ENCODE measurements at places on chromosomes 4 and X.

DNA sequence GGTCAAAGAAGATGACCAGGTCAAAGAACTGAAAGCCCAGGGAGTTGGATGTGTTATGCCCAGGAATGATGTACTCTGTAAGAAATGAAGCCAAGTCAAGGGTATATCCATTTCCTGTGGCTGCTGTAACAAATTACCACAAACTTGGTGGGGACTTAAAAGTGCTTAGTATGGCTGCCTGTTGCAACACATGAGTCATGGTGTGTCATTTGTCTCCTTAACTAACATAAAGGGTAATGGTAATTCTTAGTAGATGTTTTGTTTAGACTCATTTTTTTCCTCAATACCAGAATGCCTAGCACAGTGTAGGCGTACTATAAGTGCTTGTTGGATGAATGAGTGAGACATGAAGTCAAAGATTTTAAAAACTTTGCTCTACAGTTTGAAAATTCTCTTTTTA lies 45.7 kb downstream of the SYTL5 start:
- DNase-seq = no peak

- DNase-seq = no peak
These were observed 41.6 kb upstream of the PPARGC1A start for GRCh38 chr4:23931489-23931830.

- DNase-seq = no peak
These were observed 159.6 kb downstream of the STIM2 start for GRCh38 chr4:27020203-27020602.

DNA sequence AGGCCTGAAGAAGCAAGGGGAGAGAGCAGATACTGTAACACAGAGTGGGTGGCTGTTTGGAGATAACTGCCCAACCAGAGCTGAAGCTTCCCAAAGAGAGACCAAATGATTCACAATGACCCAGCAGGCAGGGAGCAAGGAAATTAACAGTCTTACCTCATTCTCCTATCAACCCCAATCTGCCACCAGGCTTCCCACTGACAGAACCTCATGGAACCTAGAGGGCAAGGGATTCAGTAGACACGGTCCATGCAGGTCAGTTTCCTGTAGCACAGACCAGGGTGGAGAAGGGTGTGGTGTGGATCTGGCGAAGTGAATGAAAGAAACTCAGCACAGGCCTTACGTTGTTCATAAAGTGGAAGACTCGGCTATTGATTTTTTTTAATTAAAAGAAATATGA lies 60.7 kb upstream of the ALB start:
- DNase-seq = no peak

- DNase-seq = no peak
These were observed 22.8 kb upstream of the NKX3-2 start for GRCh38 chr4:13567125-13567524.

GRCh38 chr4:139655116-139655515 lies 10.5 kb upstream of the MGST2 start:
- DNase-seq = no peak

- DNase-seq = no peak
These were observed 48.8 kb downstream of the DKK2 start for GRCh38 chr4:106987311-106987710.

GRCh38 chr4:156676116-156676851 lies 295.3 kb downstream of the PDGFC start:
- no peak for DNase-seq

DNA sequence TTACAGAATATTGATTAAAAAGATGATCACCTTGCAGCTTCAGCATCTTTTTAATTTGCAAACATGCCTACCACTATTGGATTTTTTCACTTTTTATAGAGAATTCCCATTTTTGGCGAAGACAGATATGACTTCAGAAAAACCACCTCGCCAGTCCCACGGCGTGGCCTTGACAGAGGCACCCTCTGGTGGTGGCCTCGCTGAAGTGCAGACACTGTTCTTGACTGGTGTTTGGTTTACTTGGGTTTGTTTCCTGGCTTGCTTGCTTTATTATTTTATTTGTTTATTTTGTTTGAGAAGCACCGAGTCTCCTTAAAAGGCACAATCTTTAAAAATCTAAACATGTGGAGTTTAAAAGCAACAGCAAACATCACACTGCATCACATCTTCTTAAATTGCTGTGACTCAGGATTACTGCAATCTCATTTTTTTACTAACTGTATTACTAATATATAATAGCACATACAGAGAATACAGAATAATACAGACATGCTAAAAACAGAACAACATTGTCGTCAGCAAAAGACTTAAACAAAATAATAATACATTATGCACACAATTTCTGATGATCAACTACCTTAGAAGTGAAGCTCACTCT lies 13.1 kb upstream of the AMTN start:
- peak; percentile 47 for DNase-seq

DNA sequence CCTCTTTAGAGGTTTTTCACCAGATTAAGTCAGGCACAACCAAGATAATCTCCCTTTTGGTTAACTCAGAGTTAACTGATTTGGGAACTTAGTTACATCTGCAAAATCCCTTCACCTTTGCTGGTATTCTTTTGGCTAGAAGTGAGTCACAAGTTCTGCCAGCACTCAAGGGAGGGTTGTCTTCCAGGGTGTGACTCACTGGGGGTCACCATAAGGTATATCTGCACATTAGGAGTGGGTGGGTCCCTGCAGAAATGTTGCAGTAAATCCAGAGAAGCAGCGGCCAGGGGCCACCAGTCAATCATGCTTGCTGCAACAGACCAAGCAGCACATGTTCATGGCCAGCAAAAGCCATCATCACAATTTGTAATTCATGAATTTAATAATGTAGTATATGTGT lies 59.8 kb upstream of the MAML3 start:
- no peak for DNase-seq

GRCh38 chr4:155878611-155879010 lies 12.5 kb upstream of the ASIC5 start:
- no peak for DNase-seq

GRCh38 chrX:24928114-24928513 lies 87.7 kb downstream of the ARX start:
- DNase-seq = no peak

DNA sequence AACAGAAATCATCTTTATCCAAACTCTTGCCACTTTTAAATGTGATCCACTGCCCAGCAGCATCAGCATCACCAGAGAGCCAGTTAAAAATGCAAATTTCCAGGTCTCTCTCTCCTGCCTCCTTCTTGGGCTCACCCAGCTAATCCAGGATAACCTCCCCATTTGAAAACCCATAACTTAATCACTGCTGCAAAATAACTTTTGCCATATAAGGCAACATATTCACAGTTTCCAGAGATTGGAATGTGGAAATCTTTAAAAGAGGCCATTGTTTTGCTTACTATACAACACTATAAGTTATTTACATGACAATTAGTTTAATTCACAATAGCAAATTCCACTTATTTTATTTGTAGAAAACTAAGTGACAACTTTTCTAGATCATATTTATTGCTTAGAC lies 4.8 kb upstream of the EXOSC9 start:
- no peak for DNase-seq

GRCh38 chr4:88737307-88737941 lies 39.8 kb upstream of the NAP1L5 start:
- DNase-seq = no peak

DNA sequence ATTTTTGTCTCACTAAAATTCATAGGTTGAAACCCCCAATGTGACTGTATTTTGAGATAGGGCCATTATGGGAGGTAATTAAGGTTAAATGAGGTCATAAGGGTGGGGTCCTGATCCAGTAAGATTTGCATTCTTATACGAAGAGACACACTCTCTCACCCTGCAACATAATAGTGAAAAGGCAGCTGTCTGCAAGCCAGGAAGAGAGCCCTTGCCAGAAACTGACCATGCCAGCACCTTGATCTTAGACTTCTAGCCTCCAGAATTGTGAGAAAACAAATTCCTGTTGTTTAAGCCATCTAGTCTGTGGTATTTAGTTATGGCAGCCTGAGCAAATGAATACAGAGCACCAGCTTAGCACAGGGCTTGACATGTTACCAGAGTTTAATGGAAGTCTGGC lies 17.5 kb upstream of the IGSF1 start:
- no peak for DNase-seq

- no peak for DNase-seq
These were observed 209.5 kb upstream of the CPEB2 start for GRCh38 chr4:14792702-14793227.

DNA sequence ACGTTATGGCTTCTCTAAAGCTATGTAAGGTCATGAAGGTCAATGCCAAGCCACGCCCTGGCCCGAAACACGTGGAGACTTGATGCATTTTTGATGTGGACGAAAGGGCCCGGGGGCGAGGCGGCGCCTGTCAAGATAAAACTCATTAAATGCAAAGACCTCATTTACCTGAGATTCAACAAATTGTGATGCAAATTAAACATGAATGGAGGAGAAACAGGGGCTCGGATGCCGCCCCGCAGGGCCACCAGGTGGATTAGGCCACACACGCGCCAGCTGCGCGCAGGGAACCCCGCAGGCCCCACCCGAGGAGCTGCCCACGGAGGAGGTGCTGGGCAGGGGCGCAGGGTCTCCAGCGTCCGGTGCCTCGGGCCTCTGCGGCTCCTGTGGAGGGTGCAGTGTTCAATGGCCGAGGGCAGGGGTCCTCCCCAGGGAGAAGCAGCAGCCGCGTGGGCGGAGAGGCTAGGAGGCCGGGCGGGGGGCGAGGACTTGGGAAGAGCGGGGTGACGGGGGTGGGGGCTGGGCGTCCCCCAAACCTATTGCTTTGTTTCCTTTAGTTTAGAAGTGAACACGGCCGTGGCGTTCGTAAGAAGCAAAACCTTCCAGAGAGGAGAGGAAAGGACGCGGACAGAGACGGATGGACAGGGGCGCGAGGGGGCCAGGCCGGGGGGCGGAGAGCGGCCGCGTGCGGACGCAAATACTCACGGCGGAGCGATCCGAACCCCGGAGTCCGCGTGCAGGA lies 40.4 kb downstream of the CPLX1 start:
- no peak for DNase-seq

DNA sequence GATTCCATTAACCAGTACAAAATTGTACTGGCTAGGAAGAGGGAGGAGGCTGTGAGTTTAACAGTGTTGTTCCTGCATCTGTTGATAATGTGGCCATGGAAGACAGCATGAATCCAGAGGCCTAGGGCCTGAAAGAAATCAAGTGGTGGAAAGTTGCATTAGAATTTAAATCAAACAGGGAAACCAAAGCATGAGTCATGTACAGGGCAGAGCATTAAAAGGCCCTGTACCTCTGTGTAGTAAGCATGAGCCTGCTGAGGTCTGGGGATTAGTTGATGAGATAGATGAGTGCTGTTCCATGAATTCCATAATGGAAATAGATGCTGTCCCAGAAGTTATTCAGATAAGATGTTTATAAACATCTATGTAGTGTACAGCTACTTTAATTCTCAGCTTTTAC lies 58.3 kb downstream of the MID1IP1 start:
- DNase-seq = no peak

- DNase-seq = no peak
These were observed 23.7 kb downstream of the SLC10A6 start for GRCh38 chr4:86825511-86825910.

- no peak for DNase-seq
These were observed 58.8 kb downstream of the SHROOM2 start for GRCh38 chrX:9844936-9845577.

DNA sequence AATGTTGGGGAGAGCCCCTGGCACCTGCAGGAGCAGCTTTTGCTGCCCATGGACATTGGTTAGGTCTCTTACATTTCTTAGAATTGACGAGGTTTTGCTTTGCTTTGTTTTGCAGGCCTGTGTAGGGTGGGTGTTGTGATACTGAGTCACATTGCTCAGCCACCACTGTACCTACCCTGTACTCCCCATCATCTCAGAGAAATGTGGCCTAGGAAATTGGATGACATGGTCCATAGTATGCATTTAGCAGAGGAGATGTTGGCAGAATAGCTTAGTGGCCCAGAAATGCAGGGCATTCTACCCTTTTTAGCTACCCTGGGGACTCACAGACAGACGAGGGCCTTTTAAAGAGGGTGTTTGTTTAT lies 43.7 kb downstream of the IL21 start:
- DNase-seq = no peak

GRCh38 chrX:31190221-31190975 lies 118.6 kb upstream of the FTHL17 start:
- no peak for DNase-seq

DNA sequence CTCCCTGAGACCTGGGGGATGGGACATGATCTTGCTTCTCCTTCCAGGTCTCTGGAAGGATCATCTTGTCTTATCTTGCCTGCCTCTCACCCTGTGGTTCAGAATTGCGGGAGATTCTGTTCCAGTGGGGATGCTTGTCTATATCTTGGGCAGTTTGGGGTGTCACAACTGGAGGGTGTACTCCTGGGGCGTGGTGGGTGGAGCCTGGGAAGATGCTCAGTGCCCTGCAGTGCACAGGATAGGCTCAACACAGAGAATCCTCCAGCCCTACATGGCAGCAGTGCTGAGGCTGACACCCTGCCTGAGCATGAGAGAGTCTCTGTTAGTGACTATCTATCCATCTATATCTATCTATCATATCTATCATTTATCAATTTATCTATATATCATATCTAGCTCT lies 7.7 kb downstream of the P2RY8 start:
- no peak for DNase-seq

- no peak for DNase-seq
These were observed 18.7 kb upstream of the DDIT4L start for GRCh38 chr4:100208964-100209363.

DNA sequence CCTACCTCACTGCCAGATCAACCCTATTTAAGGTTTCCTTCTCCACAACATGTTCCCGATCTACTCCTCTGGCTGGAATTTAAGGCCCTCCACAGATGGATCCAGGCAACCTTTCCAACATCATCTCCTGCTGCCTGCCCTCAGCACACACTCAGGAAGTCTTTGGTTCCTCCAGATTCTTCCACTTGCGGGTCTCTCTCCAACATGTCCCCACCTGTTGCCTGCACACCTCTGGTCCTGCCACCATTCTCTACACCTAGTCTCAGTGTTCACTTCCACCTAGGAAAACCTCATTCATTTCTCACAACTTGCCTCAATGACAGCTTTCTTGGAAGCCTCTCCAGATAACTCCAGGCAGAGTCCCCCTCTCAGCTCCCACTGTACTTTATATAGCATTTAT lies 80.1 kb downstream of the RTL5 start:
- DNase-seq = no peak

- no peak for DNase-seq
These were observed 103.7 kb downstream of the SORCS2 start for GRCh38 chr4:7295911-7296660.
